NCI-H748 treated with DMSO at 0.1 percent for 48 hours (cell line): ENCODE measurements at places on chromosomes 5 and 9.

- DNase-seq, result no peak
Observed at GRCh38 chr5:129938077-129938476, 33.8 kb downstream of the CHSY3 start.

DNA sequence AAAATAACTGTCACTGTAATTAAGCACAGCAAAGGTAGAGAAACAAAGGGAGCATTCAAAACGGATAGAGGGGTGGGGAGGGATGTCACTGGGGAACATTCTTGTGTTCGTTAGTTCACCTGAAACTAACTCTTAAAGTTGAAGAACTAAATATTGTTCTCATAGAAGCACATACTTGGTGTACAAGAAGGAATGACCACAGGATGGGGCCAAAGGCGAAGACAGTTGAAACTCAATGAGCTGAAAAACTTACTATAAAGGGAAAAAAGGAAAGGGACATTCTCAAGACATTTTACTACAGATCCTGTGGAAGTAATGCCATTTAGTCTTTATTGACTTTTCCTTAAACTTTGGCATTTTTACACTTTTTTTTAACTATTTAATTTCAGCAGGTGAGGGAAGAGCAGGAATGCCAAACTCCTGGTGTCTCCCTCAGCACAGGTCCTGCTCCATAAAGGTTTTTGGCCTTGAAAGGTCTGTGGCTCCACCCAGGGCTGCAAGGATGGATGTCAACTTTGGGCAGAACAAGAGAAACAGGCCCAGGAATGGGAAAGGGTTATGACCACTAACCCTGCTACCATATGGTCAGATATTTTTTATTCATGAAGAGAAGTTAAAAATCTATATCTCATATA, 197.6 kb upstream of the RASA1 start:
- no peak for DNase-seq

- DNase-seq, result no peak
Observed at GRCh38 chr9:81037889-81038288, 651.5 kb downstream of the TLE1 start.

GRCh38 chr9:137302449-137303150, 529 bp upstream of the NRARP start:
- no peak for DNase-seq

- no peak for DNase-seq
Observed at GRCh38 chr9:135167356-135167755, 79.9 kb downstream of the OLFM1 start.

DNA sequence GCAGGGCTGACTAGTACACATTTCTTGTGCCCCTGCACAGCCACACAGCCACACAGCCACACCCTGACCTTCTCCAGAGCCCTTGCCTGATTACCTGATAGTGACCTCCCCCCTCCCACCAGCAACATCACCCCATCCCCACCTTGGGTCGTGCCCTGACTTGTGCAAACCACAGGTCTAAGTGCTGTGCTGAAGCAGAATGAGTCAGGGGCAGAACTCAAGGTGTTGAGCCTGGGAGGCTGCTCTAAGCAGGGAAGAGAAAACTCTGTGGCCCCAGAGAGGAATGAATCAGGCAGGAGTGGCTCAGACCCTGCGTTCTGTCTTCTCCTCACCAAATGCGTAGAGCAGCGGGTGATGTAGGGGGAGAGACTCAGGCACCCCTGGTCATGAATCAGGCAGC, 24.3 kb upstream of the FAT2 start:
- DNase-seq, result no peak

GRCh38 chr9:128494108-128494745, 10.3 kb upstream of the GLE1 start:
- DNase-seq, result no peak
